ENCODE measurements at places on chromosomes 4 and X. TPM values are rescaled to one million over a fixed set of nuclear protein-coding genes. Genes with fewer than 3 reads are reported as not detected.

MAGEB1 gene
- total RNA-seq: not detected

- DNase-seq: no peak
Measured at GRCh38 chr4:109078724-109079123, 223.7 kb downstream of the COL25A1 start.

- no peak for DNase-seq
Measured at GRCh38 chrX:133674726-133675470, 259.6 kb upstream of the GPC4 start.

DNA sequence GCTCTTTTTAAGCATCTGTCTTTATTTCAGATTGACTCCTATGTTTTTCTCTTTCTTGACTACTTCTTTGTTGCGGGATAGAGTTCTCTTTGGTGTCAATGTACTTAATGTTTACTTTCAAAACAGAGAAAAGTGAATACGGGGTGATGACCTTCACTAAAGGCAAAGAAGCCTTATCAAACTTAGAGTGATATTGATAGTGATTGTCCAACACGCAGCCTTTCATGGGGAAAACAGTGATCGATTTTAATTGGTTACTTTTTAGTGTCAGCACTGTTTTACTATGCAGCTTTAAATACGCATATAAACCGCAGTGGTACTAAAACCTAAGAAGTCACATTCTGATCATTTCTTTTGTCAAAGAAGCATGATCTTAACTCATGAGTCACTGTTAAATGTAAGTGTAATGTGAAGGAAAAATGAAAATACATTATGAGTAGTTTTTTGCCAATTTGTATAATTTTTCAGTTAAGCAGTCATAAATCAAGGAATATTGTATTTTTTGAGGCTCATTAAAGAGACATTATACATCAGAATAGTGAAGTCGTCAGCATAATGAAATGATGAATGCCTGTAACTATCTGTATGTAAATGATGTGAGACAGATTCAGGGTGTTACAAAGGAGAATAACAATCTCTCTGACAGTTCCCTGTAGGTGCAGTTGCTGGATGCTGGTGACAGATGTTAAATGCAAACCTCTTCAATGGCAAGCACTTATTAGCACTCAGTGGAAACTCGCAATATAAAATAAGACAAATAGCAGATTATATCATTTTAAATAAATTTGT, 2082.8 kb upstream of the TENM3 start:
- no peak for DNase-seq

- no peak for DNase-seq
Measured at GRCh38 chr4:16820329-16820728, 78.1 kb downstream of the LDB2 start.

DNA sequence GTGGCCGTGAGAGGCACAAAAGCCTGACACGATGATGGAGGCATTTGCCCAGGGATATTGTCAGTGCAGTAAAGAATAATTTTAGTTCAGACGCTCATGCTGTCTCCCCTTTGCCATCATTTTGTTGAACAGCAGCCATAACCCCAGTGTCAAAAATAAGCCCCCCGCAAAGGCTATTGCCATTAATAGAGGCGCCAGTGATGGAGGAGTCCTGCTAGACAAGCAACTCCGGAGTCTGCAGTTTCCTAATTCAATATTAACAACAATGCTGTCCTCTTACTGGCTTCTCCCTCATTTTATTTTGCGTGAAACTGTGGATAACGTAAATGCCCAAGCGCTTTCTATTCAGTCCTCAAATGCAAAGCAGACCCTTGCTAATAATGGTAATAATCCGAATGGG, 603 bp upstream of the SMS start:
- no peak for DNase-seq

- DNase-seq: no peak
Measured at GRCh38 chr4:4873203-4873602, 13.7 kb downstream of the MSX1 start.

Measured in activated naive CD8-positive, alpha-beta T cell treated with anti-CD3 and anti-CD28 coated beads for 36 hours (primary cell).